ENCODE measurements at places on chromosomes 5 and 9.

- DNase-seq, result no peak
Observed at GRCh38 chr5:156473269-156473908, 146.4 kb downstream of the SGCD start.

- DNase-seq, result no peak
Observed at GRCh38 chr9:111805830-111806241, 11.1 kb upstream of the SHOC1 start.

DNA sequence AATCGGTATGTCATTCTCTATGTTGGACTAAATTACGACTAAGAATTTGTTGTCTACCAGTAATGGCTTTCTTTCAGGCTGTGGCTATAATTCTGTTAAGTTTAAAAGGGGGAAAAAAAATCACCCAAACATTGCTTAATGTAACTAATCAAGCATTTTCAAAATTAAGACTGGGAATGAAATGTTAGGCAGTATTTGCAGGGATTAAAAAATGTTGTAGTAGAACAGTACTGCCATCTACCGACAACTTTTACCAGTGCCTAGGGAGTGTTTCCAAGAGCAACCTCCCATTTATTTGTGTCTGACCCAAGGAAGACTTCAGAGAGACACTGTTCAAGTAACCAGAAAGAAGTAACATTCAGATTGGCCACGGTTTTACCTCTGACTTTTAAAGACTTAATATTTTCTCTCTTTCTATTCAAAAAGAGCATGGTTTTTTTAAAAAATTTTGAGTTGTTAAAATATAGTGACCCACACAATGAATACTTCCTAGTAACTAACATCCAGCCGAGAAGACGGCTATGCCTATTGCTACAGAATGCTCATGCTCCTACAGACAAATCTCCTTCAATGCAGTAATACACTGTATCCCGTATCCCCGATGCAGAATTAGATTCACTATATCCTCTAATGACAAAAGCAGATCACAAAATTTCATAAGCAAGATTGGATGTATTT, 92.4 kb downstream of the ARL15 start:
- DNase-seq, result no peak

DNA sequence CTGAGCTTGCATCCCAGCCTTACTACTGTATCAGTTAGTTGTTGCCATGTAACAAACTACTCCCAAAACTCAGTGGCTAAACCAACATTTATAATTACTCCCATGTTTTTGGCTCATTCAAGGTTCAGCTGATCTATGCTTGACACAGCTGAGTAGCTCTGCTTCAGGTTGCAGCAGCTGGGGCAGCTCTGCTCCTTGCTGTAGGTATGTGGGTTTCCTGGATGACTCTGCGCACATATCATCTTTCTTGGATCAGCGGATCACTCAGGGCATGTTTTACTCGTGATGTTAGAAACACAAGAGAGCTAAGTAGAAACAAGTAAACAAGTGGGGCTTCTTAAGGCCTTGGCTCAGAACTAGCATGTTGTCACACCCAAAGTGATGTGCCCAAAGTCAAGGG, 15.1 kb downstream of the TEK start:
- no peak for DNase-seq

- DNase-seq, result no peak
Observed at GRCh38 chr5:167507463-167508233, 783.8 kb upstream of the WWC1 start.

DNA sequence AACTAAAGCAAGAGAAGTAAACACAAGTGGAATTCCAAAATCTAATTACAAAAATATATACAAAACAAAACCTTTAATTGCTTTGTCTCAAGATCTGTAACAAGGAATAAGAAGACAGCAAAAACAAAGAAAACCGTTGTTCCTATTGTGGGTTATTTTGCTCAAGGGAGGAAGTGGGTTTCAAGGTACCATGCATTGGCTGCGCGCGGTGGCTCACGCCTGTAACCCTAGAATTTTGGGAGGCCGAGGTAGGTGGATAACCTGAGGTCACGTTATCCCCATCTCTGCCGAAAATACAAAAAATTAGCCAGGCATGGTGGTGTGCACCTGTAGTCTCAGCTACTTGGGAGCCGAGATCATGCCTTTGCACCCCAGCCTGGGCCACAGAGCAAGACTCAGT, 12.1 kb upstream of the IQGAP2 start:
- no peak for DNase-seq

- no peak for DNase-seq
Observed at GRCh38 chr5:179373101-179373934, 28.1 kb upstream of the ADAMTS2 start.

All from stimulated activated naive CD8-positive, alpha-beta T cell treated with anti-CD3 and anti-CD28 coated beads, Interleukin-15, amount 100 ng/mL, for 72 hours (primary cell).